Stimulated activated naive B cell treated with anti-CD40 and anti-IgM and Interleukin-4, amounts not matched to agents 10 μg/mL and 1 μg/mL and 100 μg/mL, for 72 hours (primary cell): ENCODE measurements at places on chromosomes 13 and 19.

DNA sequence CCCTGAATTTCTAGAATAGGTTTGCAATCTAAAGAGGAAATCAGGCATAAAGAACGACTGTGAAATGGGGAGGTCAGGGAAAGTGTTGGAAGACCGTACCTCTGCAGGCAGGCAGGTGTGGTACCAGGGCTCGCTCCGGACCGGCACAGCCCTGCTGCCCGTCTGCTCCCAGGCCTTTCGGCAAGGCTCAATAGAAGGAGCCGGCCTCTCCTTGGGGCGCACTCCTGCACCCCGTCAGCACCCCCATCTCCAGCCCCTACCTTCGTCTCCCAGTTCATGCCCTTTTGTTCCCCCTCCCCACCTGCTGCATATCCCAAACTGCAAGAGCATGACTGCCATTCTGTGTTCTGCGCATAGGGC lies 139.8 kb upstream of the SOX1 start:
- DNase-seq, result no peak

DNA sequence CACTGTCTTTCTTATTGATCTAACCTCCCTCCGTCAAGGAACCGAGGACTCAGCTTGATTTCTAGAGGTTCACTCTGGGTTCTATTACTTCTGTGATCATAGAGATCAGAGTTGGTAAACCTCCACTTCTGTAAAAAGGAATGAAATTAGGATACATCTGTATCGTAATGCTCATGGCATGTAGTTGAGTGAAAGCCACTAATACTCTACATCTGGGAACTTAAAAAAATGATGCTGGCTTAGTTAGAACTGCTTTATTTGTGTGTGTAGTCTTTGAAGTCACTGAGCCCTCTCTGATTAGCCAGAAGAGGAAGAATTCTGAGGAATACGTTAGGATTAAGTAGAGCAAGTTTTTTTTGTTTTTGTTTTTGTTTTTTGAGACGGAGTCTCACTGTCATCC lies 140.8 kb downstream of the GGACT start:
- no peak for DNase-seq

- DNase-seq, result peak; percentile 58
These were observed 8.2 kb downstream of the RASGRP4 start for GRCh38 chr19:38417544-38418506.

GRCh38 chr19:16095071-16095571 lies 16.6 kb upstream of the RAB8A start:
- peak; percentile 36 for DNase-seq

DNA sequence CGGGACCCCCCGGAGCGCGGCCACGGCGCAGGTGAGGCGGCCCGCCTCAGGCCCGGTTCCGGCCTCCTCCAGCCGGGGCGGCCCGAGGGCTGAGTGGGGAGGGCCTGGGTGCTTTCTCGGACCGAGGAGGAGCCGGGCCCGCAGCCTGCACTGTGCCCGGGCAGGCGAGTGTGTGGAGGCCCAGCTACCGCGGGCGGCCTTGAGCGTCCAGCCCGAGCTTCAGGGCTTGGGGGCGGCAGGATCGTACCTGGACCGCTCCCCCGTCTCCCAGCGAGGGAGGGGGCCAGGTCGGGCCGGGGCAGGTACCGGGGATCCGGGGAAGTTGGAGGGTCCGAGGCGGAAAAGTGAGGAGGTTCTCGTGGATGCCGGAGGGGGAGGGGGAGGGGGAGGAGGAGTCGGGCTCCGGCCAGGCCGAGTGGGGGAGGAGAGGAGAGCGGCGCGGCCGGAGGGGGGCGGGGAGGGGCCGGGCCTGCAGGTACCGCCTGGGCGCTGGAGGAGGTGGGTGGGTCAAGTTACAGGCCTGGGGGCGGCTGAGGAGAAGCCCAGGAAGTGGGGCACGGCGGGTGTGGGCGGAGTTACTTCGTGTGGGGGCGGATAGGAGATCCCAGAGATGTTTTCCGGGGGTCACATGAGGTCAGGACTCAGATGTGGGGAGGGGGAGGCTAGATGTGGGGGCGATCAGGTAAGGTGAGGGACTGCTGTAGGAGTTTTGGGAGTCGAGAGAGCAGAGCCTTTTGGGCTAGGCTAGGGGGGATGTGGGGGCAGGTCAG lies 545 bp downstream of the NACC1 start:
- peak; percentile 30 for DNase-seq

GRCh38 chr13:76762721-76763120 lies 123.5 kb downstream of the KCTD12 start:
- DNase-seq, result no peak

- DNase-seq, result no peak
These were observed 7.3 kb upstream of the PLIN4 start for GRCh38 chr19:4525563-4526002.

DNA sequence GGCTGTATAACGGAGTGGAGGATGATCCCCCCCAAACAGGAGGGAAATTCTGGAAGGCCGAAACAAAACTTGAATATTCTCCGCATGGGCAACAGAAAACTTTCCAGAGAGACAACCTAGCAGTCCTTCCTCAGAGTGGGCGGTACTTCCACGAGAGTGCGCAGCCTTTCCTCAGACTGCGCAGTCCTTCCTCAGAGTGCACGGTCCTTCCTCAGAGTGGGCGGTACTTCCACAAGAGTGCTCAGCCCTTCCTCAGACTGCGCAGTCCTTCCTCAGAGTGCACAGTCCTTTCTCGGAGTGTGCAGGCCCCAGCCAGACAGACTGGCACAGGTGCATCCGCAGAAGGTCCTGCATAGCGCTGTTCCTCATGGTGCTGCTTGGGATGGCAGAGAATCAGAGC lies 12.7 kb upstream of the GALP start:
- no peak for DNase-seq

DNA sequence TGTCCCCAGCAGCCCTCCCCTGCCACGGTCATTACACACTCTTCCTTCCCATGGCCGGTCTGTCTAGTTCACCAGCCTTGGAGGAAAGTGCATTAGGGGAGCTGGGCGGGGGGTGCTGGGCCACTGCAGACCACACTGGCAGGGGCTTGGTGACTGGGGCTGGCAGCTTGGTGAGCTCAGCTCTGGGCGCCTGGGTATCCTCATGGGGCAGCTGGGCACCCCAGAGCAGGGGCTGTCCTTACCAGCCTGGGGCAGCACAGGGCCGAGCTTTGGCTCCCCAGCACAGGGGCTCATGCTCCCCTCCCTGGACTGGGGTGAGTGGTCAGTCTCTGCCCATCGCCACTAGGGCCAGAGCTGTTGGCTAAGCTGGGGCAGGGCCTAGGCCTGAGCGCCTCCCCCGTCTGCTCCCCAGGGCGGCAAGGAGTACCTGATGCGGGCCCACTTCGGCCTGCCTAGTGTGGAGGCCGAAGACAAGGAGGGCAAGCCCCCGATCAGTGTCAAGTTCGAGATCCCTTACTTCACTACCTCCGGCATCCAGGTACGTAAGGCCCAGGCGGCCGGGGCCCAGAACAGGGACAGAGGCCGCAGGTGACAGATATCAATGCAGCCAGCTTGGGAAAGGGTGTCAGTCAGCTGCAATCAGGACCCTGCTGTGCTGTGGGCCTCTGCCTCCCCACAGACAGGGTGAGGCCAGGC lies 35.5 kb downstream of the AP1M1 start:
- no peak for DNase-seq

- no peak for DNase-seq
These were observed 15.9 kb downstream of the HNRNPM start for GRCh38 chr19:8460516-8461298.

DNA sequence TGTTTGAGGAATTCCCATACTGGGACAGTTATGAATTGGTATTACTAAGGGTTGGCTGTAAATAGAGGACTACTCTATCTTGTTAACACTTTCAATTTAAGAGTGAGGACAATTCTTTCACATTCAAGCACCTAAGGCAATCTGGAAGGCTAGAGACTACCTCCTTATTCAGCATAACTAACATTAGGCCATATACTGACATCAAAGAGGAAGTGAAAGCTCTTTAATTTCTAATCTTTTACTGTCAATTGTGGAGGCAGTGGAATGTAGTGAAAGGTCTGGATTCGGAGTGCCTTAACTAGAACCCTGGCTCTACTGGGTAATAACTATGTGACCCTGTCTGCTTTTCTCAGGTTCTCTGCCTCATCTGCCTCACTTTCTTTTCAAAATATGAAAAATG lies 134.0 kb downstream of the UFM1 start:
- no peak for DNase-seq

GRCh38 chr13:40758811-40759210 lies 12.2 kb downstream of the MRPS31 start:
- no peak for DNase-seq

- DNase-seq, result peak; percentile 56
These were observed 629 bp downstream of the IZUMO4 start for GRCh38 chr19:2097203-2097885.

DNA sequence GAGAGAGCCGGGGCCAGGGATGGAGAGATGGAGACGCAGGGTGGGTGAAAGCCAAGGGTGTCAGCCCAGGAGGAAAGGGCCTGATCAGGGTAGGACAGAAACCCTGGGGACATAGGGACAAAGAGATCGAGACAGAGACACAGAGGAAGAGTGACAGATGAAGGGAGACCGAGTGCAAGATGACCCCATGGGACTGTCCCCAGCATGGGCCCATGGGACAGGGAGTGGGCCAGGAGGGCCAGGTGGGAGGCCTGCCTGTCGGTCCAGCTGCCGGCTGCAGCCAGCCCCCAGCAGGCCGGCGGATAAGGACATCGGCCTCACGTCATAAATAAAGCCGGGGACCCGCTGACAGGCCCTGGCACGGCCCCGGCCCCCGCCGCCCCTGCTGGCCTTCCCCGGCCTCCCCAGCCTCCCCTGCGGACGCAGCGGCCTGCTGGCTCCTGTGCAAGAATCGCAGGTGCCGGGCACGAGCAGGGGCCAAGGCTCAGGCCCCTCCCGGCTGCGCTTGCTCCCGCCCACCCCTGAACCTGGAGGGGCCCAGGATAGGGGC lies 6.3 kb downstream of the REX1BD start:
- no peak for DNase-seq

- DNase-seq, result peak; percentile 48
These were observed 1.3 kb upstream of the CEACAM3 start for GRCh38 chr19:41795031-41795461.

DNA sequence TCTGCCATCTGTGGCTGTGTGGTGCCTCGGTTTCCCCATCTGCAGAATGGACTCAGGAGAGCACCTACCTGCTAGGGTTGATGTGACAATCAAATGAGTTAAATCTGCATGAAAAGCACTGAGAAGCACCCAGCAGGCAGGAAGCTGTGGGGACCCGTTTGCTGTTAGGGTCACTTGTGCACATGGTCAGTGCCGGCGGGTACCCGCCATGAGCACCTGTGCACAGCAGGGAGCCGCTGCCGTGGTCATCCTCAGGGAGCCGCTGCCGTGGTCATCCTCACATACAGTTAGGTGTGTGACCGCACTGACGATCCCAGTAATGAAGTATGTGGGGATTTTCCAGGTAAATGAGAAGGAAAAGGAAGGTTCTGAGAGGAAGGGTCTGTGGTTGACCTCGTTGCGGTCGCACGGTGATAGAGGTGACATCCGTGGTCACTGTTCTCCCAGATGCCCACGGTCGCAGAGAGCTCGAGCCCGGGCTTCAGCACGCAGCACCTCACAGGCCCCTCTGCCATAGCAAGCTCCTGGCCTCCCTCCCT lies 6.5 kb downstream of the MCF2L start:
- DNase-seq, result no peak

DNA sequence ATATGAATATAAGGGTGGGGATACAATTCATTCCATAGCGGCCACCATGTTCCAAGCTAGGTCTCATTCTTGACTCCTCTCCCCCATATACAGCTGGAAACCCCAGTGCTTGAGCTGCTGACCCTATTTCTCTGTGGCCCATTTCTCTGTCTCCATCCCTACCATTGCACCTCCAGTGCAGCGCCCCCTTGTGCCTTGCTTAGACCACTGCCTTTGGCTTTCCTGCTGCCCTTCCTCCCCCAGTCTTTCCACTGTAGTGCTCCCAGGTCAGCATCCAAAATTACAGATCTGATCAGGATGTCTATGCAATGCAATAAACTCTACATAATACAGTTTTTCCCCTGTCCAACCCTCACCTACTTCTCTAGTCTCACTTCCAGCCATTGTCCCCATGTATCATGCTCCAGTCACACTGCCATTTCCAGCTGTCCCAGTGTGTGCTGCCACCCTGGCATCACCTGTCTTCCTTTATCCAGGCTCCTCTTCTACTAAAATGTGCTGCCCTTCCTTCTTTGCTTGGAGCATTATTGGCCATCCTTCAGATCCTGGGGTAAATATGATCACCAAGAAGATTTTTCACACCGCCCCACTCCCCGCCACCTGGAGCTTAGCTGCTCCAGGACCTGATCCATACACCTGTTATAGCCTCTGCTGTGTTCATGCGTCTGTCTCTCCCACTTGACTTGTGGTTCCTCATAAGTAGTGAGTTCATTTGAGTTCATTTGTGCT lies 199.4 kb upstream of the IPO5 start:
- DNase-seq, result no peak

- peak; percentile 38 for DNase-seq
These were observed 59.7 kb downstream of the SPATA13 start for GRCh38 chr13:24220086-24220703.

GRCh38 chr13:49254007-49254406 lies 6.3 kb downstream of the CDADC1 start:
- no peak for DNase-seq

GRCh38 chr13:47326061-47326460 lies 429.2 kb upstream of the HTR2A start:
- DNase-seq, result no peak

- no peak for DNase-seq
These were observed 11.8 kb upstream of the GNA11 start for GRCh38 chr19:3082331-3082730.

- no peak for DNase-seq
These were observed 374.3 kb downstream of the EFNB2 start for GRCh38 chr13:106161146-106161545.

- DNase-seq, result peak; percentile 62
These were observed 669 bp downstream of the GADD45B start for GRCh38 chr19:2476451-2477140.

DNA sequence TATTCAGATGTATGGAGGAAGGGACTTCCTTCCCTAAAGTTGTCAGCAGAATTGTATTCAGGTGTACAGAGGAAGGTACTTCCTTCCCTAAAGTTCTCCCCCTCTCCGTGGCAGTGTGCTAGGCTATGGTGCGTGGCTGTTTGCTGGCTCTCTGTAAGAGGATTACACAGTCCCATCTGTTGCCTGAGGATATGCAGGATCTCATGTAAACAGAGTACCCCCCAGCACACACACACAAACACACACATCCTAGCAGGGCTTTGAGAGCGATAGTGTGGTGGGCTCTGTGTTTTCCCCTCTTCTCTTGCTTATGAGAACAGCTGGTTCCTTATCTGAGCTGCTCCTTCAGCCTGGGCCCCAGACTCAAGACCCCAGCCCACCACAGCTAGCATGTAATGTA lies 10.3 kb downstream of the NEK5 start:
- DNase-seq, result no peak

DNA sequence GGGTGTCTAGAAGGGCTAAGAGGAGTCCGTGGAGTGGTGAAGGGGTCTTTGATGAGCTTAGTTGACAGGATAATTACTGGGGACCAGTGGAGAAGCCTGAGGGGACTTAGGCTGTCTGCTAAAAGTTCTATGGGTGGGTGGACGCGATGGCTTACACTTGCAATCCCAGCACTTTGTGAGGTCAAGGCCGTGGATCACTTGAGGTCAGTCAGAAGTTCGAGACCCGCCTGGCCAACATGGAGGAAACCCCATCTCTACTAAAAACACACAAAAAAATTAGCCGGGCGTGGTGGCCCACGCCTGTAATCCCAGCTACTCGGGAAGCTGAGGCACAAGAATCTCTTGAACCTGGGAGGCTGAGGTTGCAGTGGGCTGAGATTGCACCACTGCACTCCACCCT lies 2.8 kb upstream of the GSK3A start:
- DNase-seq, result no peak
